H54 (cell line): ENCODE measurements at places on chromosomes 7 and 10.
A peak's percentile ranks its signal among the peaks of the same experiment; 100 is the strongest.

DNA sequence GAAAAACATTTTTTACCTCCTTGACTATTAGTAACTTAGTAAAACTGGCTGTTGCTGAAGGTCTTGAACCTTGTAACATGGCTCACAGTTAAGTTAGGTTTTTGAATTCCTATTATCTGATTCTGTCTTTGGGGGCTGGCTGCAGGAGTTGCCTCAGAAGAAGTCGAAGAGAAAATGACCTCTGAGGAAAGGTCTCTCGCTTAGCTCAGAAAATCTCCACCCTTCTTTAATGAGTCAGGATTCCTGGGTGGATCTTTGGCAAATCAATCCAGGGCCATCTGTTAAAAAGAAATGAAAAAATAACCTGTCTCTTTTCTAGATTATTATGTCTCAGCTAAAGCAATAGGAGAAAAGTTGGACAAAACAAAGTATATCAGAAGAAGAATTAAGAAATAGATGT lies 267.8 kb upstream of the SEMA3C start:
- no peak for DNase-seq

DNA sequence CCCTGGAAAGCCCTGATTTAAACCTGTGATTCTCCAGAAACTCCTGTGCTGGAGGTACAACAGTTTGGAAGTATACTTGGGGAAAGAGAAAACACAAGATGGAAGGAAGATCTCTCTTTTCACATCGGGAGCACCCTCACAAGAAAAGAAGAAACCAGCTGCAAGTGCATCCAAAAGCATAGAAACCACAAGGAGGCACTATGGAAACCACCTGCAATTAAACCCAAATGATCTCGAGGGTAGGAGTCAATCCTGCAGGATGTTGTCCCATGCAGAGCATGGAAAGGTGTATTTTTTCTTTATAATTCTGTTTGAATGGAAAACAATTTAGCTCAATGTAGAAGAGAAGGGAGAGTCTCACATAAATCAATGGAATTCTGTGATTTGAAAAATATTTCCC lies 210.5 kb downstream of the TWIST1 start:
- no peak for DNase-seq

DNA sequence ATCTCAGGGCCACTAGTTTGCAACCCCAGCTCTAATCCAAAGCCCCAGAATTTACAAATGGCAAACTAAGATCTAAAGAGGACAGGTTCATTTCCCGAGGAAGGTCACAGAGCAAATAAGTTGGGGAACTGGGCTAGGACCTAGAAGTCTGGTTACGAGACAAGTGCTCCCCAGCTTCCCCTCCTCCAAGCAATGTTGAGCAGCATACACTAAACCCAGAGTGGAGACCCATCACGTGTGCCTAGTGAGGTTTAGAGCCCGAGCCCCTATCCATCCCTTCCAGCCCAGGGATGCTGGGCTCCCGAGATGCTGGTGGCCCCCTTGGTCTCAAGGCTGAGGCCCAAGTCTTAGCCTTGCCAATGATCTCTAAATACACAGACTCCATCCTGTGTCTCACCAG lies 209.5 kb upstream of the ZMIZ1 start:
- DNase-seq: no peak

DNA sequence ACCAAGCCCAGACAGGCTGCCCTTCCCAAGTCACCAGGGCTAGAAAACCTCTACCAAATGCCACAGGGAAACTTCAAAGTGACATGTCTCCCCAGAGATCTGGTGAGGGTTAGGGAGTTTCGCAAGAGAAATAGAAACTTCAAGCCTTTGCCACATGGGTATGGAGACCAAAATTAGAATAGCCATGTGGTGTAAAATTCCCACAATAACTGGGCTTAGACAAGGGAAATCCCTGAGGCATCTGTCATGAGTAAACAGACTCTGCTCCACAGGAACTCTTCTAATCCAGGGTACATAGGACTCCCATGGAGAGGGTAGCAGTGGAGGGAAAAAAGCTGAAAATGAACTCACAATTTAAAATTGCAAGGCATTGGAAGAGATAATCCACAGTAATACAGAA lies 14.3 kb downstream of the ADAM12 start:
- no peak for DNase-seq

DNA sequence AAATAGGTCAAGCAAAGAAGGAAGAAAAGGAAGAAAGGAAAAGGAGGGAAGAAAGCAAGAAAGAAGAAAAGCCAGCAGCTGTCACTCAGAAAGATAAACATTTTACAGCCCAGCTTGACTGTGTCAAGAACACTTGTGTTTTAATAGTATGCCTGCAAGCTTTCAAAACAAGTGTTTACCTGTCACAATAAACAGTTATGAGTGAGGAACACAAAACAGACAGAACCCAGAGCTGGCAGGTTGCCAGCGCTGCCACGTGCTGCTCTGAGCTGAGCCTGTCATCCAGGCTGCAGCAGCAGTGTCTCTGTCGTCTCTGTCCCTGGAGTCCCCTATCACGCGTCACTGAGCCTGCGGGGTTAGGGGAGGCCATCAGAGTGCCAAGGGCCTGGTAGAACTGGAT lies 827.6 kb upstream of the AUTS2 start:
- DNase-seq: no peak

GRCh38 chr10:62653254-62653653 lies 151.3 kb upstream of the ADO start:
- DNase-seq: no peak

GRCh38 chr7:34747867-34748727 lies 90.1 kb downstream of the NPSR1 start:
- peak; percentile 87 for DNase-seq

- DNase-seq: no peak
Observed at GRCh38 chr10:58508316-58508715, 4.4 kb upstream of the BICC1 start.

DNA sequence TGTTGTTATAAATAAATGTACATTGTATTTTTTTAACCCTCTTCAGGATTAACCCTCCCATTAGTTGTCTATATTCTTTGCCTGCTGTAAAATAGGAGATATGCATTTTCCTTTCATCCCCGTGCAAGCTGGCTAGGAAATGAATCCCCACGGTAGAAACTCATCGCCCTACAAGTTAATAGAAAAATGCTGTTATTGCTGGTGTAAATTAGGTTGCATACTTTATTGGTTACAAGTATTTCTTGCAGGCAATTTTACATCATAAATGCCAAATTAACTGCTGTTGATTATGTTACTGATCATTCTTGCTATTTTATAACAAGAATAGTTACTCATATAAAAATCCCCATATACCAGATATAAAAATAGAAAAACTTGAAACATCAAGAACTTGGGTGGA lies 454.2 kb upstream of the KLF6 start:
- no peak for DNase-seq

GRCh38 chr7:2760098-2760889 lies 72.3 kb downstream of the AMZ1 start:
- peak; percentile 74 for DNase-seq

- DNase-seq: no peak
Observed at GRCh38 chr10:14952851-14953423, 959 bp downstream of the DCLRE1C start.

GRCh38 chr7:55053651-55054571 lies 35.1 kb downstream of the EGFR start:
- no peak for DNase-seq

DNA sequence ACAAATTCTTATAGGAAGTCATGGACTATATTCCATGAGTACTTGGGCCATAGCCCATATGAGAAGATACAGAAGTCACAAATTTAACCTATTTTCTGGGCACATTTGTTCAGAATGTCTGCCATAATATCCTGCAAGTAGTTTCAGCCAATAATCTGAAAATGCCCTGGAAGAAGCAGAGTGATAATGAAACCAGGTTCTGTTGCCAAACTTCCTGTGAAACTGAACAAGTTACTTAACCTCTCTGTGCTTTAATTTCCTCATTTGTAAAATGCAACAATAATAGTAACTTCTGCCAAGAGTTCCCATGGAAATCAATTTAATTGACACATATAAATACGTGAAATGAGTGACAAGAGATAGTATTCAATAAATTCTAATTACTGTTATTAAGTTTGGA lies 88.8 kb downstream of the SEMA3C start:
- no peak for DNase-seq

GRCh38 chr7:129341816-129342806 lies 92.1 kb upstream of the STRIP2 start:
- no peak for DNase-seq

DNA sequence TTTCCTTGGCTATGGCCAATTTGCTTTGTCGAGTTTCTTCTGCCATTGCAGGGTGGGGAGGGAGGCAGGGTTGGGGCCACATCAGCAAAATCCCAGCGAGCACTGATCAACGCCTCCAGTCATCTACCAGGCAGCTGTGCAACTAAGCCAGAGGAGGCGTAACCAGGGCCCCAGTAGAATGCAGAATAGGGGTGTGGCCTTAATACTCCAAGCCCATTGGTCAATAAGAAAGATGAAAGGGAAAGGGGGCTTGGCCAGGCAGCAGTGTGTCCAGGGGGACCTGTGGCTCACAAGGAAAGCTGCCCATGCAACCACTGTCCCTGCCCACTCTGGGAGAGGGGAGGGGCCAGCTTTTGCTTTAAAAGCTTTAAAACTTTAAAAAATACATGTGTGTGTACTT lies 21.5 kb upstream of the GGCT start:
- no peak for DNase-seq

- no peak for DNase-seq
Observed at GRCh38 chr10:42969147-42969546, 107.7 kb upstream of the RET start.

DNA sequence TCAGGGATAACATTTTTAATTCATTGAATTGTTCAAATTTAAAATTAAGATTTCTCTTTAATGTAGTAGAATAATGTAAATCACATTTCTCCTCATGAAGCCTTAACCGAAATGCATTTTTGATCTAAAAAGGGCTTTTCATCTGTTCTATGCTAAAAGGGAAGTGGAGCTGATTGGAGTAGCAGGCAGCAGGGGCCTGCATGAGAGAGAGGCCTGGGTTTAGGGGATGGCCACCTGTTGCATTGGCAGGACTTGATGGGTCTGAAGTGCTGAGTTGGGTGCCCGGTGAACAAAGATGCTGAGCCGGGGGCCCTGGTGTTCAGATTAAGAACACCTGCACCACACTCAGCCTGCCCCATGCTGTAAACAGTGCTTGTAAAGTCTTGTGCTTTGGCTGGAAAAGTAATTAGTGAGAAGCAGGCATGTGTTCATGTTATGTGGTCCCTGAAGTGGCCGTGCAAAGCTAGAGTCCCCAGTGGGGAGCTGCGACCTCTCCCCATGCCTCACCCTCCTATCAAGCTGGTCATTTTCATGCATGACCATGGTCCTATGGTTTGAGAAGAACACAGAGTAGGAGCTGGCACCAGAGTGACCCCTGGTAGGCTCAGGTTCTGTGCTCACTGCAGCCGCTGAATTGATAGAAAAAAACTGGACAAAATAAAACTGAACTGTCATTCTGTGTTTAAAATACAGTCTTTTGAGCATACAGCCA lies 124.3 kb downstream of the ADCY1 start:
- DNase-seq: no peak

- no peak for DNase-seq
Observed at GRCh38 chr7:14487701-14488395, 414.7 kb downstream of the DGKB start.
